Astrocyte (in vitro differentiated cells and primary cell): ENCODE measurements at places on chromosomes 2 and 18. TPM values are rescaled to one million over a fixed set of nuclear protein-coding genes. Genes with fewer than 3 reads are reported as not detected.

Gene CCDC68
- 2.2 and 2.4 TPM in 2 replicates for total RNA-seq

DNA sequence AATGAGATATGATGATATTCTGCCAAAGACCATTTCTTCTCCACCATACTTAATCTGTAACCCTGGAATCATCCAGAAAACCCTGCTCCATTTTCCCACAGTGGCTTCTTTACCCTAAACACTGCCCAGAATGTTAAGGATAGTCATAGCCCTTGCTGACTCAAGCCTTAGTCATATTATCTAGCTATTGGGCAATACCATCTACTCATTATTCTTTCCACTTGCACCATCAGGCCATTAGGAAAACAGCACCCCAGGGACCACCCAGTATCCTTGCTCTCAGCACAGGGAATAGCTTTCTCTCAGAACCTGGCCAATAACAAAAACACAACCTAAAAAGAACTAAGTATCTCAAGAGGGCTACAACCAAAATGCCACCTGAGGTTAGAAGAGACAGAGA is 445.7 kb upstream of the SLC14A2 start:
- peak; percentile 92 for DNase-seq

Gene COL4A3
- total RNA-seq, result 0.02 TPM in 1 of 2 replicates, not detected in the other

DNA sequence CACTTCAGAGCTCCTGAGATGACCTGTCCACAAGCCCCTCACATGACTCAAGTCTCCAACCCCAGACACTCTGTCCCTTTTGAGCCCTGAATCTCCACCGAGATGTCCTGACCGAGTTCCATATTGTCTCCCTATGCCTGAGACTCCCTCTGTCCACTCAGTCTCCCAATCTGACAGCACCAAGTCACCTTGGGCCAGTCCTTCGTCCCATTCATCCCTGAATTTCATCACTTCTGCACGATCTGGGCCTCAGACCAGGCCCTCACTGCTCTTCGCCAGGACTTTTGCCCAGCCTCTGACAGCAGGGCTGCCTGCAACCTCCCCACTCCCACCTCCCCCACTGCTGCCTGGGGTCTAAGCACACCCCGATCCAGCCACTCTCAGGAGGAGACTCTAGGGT is 4.3 kb upstream of the MOCOS start:
- no peak for DNase-seq

DNA sequence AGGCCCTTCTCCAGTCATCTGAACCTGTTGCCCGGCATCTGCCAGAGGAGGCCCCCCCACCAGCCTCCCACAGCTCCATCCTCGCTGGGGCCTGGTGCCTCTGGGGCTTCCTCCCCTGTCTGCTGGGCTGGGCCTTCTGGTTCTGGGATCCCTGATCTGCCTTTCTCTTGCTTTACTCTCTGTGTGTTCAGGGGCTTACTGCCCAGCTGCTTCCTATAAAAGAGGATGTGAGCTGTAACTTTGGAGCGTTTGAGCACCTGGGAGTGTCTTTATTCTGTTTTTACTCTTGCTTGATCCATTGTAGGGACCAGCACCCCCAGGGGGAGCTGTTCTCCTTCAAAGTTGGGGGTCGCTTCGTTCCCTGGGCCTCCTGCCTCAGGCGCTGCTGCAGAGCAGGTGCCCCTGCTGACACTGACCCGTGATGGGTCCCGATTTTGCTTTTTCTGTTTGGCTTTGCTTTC is 23.1 kb upstream of the FAHD2A start:
- DNase-seq, result no peak

GRCh38 chr2:18154259-18154658 is 275.8 kb downstream of the KCNS3 start:
- peak; percentile 92 for DNase-seq

Gene FHOD3
- 5.9 and 6.1 TPM in 2 replicates for total RNA-seq

Gene PPM1G
- 77.3 and 79.0 TPM in 2 replicates for total RNA-seq

DNA sequence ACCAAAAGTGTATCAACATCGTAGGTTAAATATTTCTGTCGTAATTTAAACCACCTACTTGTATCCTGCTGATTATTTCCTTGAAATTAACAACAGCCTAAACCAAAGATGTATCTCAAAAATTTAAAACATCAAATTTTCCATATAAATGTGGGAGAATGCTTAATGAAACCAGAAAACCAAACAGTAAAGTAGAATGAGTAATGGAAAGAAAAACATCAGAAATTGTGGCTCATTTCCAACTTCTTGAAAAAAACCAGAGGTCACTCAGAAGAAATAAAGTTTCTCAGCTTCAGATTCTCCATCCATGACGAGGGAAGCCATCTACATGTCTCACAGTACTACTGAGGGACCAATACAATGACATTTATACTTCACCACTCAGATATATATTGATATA is 296.5 kb downstream of the NOL4 start:
- DNase-seq, result peak; percentile 85

DNA sequence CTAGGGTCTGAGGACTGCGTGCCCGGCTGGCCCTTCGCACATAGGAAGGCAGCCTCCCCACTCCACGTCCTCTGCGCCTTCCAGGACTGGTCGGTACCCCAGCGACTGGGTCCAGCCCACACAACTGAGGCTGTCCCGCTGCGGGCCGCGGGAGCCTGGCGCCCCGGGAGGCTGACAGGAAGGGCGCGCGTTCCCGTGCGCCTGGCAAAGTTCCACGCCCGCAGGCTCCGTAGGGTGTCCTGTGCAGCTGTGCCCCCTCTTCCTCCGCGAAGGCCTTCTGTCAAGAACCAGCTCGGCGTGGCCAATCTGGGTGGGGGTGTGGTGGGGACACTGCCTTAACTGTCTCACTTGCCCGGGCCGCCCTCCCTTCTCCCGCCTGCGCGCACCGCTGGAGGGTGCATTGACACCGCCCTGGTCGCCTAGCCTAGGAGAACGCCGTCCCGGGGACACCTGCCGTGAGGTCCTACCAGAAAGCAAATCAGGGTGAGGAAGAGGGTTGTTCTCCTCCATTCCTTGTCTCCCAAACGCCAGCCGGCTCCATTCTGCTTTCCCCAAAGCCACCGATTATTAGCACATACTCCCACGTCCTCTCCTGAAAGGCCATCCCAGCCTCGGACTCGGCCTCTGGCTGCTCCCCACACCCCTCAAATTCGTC is 618 bp upstream of the LYPD1 start:
- DNase-seq, result no peak

- DNase-seq, result no peak
Measured at GRCh38 chr2:11515490-11515981, 18.3 kb upstream of the GREB1 start.

GRCh38 chr2:17911491-17912260 is 33.2 kb downstream of the KCNS3 start:
- no peak for DNase-seq

Gene PLB1
- total RNA-seq, result 0.98 and 1.9 TPM in 2 replicates

DNA sequence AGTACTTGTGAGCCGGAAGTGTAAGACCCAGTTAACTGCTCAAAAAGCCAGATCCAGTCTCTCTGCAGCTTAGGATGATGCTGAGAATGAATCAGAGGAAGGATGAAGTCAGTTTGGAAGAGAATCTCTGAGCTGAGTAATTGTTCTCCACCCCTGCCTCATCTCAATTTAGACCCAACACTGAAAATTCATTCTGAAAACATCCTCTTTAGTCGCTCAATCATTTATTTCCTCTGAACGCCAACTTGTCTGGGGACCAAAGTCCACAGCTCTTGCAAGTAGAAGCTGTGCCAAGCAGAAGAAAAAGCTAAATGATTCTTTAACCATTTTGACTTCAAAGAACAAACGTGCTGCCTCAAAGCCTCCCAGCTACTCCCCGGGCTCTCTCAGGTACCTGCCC is 177.1 kb upstream of the KLHL29 start:
- no peak for DNase-seq

DNA sequence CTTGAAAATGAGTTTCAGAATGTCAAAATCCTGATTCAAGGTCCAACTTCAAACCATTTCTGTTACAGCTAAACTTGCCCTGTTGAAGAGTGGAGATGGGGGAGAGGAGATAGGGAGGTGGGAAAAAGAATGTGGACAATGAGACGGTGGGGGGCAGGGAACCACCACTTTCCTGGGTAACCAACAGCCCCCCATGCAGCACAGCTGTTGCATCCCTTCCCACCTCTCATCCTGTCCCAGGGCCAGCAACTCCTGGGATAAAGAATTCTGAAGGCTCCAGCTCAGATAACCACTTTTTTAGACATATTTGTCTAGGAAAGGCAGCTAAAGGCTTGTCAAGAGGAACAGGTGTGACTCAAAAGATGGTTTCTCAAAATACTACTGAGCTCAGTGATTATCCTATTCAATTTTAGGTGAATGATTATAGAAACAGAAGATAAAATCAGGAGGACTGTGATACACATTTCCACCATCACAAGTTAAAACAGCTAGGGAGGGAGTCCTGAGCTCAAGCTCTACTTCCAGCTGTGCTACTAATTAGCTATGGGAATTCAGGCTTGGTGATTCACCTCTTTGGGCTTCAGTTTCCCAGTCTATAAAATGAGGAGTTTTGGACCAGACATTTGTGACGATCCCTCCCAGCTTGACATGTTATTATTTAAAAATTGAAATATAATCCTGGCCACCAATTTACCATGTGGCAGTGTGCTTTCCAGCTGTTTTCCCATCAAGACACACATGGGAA is 36.3 kb downstream of the HDHD2 start:
- peak; percentile 18 for DNase-seq

- peak; percentile 10 for DNase-seq
Measured at GRCh38 chr2:25740810-25741381, 67.5 kb upstream of the DTNB start.

- DNase-seq, result no peak
Measured at GRCh38 chr2:240814946-240815760, 4.9 kb downstream of the KIF1A start.

- DNase-seq, result peak; percentile 70
Measured at GRCh38 chr2:108583903-108584520, 49.7 kb downstream of the LIMS1 start.

GRCh38 chr2:29262681-29263260 is 147.6 kb downstream of the CLIP4 start:
- DNase-seq, result peak; percentile 24

- DNase-seq, result no peak
Measured at GRCh38 chr2:189318761-189319160, 122.5 kb upstream of the WDR75 start.

Gene RAB17
- total RNA-seq, result 0.34 and 1.4 TPM in 2 replicates

GRCh38 chr2:189548666-189549448 is 31.7 kb downstream of the SLC40A1 start:
- DNase-seq, result no peak

Gene AQP12B
- not detected in 2 replicates for total RNA-seq

Gene DSC3
- 5.2 and 5.6 TPM in 2 replicates for total RNA-seq

- DNase-seq, result peak; percentile 74
Measured at GRCh38 chr2:222518570-222519381, 94.4 kb downstream of the SGPP2 start.

Gene DNER
- total RNA-seq, result 0.82 and 1.0 TPM in 2 replicates

DNA sequence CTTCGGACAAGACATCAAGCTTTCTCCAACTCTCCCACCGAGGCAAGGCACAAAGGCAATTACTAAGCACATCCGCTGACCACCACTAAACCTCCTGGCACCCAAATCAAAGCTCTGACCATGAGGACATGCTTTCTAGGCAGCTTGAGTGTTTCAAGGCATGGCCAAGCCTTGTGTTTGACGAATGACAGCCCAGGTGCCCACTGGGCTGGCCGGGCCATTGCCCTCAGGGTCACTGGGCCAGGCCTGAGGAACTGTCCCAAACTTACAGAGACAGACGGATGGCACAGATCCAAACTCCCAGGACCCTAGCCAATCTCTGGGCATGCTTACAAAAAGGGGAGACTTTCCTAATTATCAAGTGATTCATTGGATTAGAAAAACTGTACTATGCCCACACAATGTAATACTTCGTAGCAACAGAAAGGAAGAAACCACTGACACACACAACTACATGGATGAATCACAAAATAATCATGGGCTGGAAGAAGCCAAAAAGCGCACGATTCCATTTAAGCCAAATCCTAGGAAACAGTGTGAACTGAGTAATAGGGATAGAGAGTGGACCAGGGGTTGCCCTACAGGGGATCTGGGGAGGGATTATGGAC is 20.2 kb downstream of the CRACDL start:
- DNase-seq, result peak; percentile 67

Gene OR6B2
- total RNA-seq, result not detected in 2 replicates

DNA sequence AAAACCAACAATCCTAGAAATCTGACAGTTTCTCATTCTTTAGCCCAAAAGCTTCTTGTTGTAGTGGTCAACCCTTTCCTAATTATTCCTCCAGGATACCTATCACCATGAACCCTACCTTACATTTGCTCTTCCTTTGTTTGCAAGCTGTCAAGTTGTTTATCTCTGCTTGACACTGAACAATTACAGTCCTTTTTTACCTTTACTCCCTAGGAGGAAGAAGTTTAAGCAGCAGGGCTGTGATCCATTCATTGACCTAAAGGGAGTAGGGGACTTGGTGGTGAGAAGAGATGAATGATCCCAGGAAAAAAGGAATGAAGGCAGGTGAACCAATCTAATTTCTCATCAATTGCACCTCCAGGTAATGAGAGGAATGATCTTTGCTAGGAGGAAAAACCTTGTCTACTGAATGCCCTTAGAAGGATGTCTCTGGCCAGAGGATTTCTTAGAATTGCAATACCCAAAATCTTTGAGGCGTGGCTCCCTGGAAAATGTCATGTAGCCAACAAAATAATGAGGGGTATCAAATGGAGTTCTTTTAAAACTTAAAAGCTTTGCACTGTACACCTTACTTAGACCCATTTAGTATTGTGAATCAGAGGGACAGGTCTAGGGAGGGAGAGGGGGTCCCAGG is 47.7 kb downstream of the MREG start:
- DNase-seq, result no peak
